ENCODE measurements at places on chromosomes 3 and 15.
A peak's percentile ranks its signal among the peaks of the same experiment; 100 is the strongest.

GRCh38 chr3:187145149-187145895 is 6.0 kb upstream of the RPL39L start:
- DNase-seq: no peak

DNA sequence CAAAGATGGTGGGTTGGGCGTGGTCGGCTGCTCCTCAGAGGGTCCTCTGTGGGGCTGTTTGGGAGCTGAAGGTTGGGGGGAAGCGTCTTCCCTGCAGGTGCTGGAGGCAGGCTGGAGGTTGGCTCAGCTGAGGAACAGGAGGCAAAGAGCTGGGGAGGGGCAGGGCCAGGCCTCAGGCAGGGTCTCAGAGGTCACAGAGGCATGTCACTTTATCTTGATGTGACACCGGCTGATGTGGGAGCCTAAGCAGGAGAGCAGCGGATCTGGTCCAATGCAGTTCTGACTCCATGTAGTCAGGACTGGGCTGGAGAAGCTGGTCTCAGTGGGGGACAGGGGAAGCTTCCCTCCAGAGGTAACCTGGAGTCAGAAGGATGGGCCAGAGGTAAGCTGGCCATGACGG is 7.7 kb upstream of the GNAT1 start:
- no peak for DNase-seq

GRCh38 chr15:101458908-101459578 is 30.5 kb downstream of the PCSK6 start:
- no peak for DNase-seq

DNA sequence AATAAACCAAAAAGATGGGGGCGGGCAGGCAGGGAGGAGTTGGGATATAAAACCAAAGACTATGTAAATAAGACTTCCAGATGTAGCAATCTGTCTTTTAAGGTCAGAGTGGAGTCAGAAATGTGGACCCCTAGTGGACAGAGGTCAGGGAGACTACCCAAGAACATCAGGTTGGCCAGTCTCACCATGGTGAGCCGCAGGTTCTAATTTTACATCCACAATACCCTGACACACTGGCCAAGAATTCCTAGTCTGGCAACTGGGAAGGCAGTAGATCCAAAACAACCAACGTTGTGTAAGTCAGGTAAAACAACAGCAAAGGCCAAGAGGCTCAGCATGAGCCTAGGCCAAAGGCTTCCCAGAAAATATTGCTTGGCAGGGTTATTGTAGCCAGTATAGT is 203.4 kb downstream of the FOXP1 start:
- DNase-seq: peak; percentile 76

Data from brain pericyte (primary cell).